ENCODE measurements at places on chromosomes 1 and 21.

GRCh38 chr1:35807614-35808449 is at the start of gene AGO4:
AGO4 (plus strand) TSS chr1:35808016; CDS start chr1:35808417, 401 bp downstream.
- no peak for DNase-seq

GRCh38 chr1:89906088-89906487 is 85.3 kb downstream of the LRRC8D start:
- no peak for DNase-seq

- peak; percentile 27 for DNase-seq
Observed at GRCh38 chr1:63592536-63593302, 492 bp upstream of the PGM1 start.

DNA sequence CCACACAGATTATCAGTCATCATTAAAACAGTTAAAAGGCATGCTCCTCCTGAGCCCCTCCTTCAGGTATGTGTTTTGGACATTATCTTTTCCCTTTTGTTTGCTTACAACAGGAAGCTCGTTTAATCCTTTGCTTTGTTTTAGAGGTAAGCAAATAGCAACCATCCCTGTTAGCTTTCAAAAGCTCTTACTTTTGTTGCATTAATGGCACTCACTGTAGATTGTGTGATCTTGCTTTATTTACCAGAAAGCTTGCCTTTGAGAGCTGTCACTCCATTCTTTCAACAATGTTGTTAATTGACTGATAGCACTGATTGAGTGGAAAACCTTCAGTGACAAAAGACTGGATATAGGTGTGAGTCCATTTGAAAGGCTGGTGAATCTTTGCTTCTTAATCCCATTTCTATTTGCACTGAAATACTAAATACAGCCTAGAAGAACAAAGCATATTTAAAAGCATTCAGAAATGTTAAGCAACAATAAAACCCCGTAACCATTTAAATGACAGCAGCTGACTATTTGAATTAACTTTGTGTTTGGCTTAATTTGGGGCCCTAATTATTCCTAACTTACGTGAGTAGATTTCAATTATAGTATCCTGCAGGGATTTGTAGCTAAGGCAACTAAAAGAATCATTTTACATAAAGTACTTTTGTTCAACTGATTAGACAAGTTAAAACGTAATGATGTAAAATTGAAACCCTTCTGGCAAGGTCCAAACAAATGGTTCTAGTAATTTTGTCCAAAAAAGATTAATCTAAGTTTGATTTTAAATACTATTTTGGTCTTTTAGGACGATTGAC is 48.3 kb downstream of the ADGRL2 start:
- DNase-seq, result no peak

DNA sequence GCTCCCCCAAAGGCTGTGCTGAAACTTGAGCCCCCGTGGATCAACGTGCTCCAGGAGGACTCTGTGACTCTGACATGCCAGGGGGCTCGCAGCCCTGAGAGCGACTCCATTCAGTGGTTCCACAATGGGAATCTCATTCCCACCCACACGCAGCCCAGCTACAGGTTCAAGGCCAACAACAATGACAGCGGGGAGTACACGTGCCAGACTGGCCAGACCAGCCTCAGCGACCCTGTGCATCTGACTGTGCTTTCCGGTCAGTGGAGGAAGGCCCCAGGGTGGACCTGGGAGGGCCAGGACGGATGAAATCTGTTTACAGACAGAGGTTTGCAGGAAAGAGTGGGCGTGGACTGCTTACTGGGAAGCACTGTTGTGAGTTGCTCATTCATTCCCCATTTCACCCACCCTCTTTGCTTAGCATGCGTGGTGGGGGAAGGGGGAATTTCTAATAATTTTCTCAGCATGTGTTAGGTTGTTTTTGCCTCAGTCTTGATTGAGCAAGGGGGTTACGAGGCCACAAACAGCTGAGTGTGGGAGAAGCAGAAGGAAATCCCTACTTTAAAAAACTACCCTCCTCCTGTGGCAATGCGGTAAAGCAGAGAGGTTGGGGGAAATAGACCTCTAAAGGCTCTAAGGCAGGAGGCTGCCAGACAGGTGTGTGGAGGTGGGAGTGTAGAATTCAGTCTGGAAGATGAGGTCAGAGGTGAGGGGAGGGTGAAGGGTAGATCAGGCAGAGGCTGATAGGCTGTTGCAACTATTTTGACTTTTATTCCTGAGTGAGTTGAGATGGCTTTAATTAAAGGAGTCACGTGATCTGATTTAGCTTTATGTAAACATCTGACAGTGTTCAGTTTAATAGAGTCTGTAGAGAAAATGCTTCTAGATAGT is 1.3 kb downstream of the FCGR2A start:
- DNase-seq, result peak; percentile 95
